ENCODE measurements at places on chromosomes 3 and 15.

GRCh38 chr3:126355251-126355650 is 2.0 kb downstream of the KLF15 start:
- DNase-seq: no peak

GRCh38 chr3:86658876-86659275 is 332.1 kb downstream of the VGLL3 start:
- DNase-seq: no peak

- DNase-seq: no peak
These were observed 117.7 kb upstream of the GRM7 start for GRCh38 chr3:6743067-6743720.

- DNase-seq: no peak
These were observed 93.2 kb downstream of the TP63 start for GRCh38 chr3:189724356-189724755.

Data from WTC11 (cell line).